ENCODE measurements at places on chromosomes 5 and 9. TPM values are rescaled to one million over a fixed set of nuclear protein-coding genes. Genes with fewer than 3 reads are reported as not detected.
A peak's percentile ranks its signal among the peaks of the same experiment; 100 is the strongest.

DNA sequence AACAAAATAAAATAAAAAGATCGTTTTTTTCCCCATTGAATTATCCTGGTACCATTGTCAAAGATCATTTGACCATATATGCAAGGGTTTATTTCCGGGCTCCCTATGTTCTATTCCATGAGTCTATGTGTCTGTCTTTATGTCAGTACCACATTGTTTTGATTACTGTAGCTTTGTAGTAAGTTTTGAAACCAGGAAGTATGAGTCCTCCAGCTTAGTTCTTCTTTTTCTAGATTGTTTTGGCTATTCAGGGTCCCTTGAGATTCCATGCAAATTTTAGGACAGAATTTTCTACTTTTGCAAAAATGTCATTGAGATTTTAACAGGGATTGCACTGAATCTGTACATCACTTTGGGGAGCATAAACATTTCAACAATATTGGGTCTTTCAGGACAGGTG lies 18.7 kb upstream of the EEIG1 start:
- peaks cover 10% of the 10 kb centered on the region for H3K4me1 ChIP-seq
- H3K36me3 ChIP-seq = no peaks in the 10 kb centered on the region
- H3K4me3 ChIP-seq = no peak overlapping the region

GRCh38 chr5:33310451-33310850 lies 130.3 kb upstream of the TARS1 start:
- DNase-seq = no peak
- H3K27me3 ChIP-seq = peaks cover 3% of the 10 kb centered on the region
- peaks cover 26% of the 10 kb centered on the region for H3K4me1 ChIP-seq

Gene SARDH
- total RNA-seq = 6.8 TPM

Gene GABRA1
- total RNA-seq = 1.8 TPM

DNA sequence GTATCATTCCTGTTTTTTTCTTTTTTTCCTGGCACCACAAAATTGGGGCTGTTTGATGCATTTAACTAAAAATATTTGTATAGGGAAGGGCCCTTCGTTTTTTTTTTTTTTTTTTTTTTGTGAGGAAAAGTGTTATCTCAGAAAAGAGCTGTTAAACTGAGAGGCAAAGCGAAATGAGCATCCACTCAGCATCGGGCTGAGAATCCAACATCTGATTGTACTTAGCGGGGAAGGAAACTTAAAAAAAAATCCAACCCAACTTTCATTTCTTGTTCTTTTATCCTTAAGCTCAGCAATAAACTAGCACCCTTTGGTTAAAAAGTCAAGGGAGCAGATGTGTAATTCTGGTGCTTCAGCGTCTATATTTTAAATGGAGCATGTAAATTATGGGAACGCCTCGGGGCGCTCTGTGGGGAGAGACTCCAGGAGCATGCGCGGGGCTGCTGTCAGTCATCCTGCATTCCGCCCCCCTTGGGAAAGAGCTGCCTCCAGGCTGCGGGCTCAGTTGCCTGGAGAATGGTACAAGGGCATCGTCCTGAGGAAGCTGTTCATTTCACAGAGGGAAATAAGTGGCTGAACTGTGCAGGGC lies 33.3 kb downstream of the DMRT2 start:
- peak; percentile 72 for DNase-seq
- H3K4me3 ChIP-seq = peak overlapping the region; percentile 78
- no peak overlapping the region for H3K27ac ChIP-seq
- H3K36me3 ChIP-seq = no peaks in the 10 kb centered on the region
- H3K4me1 ChIP-seq = peaks cover 7% of the 10 kb centered on the region

GRCh38 chr9:135275163-135275562 lies 187.7 kb downstream of the OLFM1 start:
- H3K36me3 ChIP-seq = no peaks in the 10 kb centered on the region
- peak overlapping the region; percentile 62 for H3K27ac ChIP-seq
- no peak overlapping the region for H3K4me3 ChIP-seq
- H3K27me3 ChIP-seq = peaks cover 36% of the 10 kb centered on the region

Gene LIFR
- total RNA-seq = 32.7 TPM

GRCh38 chr5:127092690-127093089 lies 19.4 kb upstream of the C5orf63 start:
- no peak overlapping the region for H3K27ac ChIP-seq
- no peaks in the 10 kb centered on the region for H3K36me3 ChIP-seq
- H3K4me3 ChIP-seq = no peak overlapping the region
- DNase-seq = no peak

DNA sequence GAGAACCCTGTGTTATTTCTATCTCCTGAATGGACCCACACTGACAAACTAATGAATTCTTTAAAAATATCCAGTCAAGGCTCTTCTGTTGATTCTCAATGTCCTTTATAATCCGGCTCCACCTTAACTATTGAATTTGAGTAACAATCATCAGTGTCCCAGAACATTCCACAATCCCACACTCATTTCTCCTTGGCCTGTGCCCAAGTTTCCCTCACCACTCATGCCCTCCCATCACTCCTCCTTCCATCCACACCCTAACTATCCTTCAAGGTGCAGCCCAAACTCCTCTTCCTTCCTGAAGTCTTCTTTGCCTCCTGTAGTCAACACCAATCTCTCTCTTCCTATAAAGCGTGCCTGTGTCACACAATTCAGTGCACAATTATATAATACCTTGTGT lies 106.1 kb downstream of the NUDT12 start:
- no peak overlapping the region for H3K4me3 ChIP-seq
- no peak overlapping the region for H3K27ac ChIP-seq
- H3K27me3 ChIP-seq = no peaks in the 10 kb centered on the region

DNA sequence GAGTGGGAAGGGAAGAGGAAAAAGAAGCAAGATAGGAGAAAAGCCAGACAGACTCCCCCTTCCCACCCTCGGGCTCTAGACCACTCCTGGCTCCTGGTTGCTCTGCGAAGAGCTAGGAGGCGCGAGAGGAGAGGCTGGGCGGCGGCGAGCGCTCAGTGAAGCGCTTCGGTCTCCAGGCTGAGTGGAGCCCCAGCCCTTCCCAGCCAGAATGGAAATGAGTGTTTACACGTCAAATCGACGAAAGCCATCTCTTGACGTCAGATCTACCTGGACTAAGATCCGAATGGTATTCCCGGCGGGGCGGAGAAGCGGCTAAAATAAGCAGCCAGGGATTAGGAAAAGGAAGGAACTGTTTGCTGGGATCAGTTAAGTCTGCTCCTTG lies at the start of gene PCSK1:
Gene PCSK1 (minus strand): TSS at position 183 of the 382 bp plus-strand sequence. CDS start 206 bp downstream, outside the sequence.
- H3K4me3 ChIP-seq = peak within 1 kb of the TSS; percentile 79
- H3K27me3 ChIP-seq = peaks cover 84% of the 10 kb centered on the region
- peak within 1 kb of the TSS; percentile 52 for H3K27ac ChIP-seq
- peaks cover 5% of the 10 kb centered on the region for H3K4me1 ChIP-seq
- DNase-seq = no peak
- no peaks in the 10 kb centered on the region for H3K36me3 ChIP-seq

DNA sequence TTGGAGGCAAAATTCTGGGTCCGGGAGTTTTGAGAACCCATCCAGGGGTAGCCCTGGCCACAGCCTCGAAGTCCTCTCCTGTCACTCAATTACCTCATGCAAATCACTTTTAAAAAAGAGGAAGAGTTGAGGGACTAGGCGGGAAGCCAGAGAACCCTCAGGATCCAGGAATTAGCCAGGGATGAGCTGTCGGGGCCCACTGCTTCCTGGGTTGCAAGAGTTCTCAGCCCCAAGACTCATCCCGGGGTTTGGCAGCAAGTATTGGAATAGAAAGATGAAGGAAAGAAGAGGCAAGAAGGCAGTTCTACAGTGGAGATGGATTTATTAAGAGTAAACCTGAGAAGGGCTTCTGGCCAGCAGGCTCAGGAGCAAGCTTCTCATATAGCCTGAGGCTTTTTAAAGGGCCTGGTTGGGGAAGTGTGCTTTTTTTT lies 25.6 kb downstream of the C9orf50 start:
- H3K27me3 ChIP-seq = no peaks in the 10 kb centered on the region
- peak overlapping the region; percentile 57 for H3K4me3 ChIP-seq
- H3K36me3 ChIP-seq = no peaks in the 10 kb centered on the region
- H3K27ac ChIP-seq = peak overlapping the region; percentile 32
- DNase-seq = no peak

GRCh38 chr5:107381189-107381856 lies 289.4 kb downstream of the EFNA5 start:
- H3K36me3 ChIP-seq = peaks cover 37% of the 10 kb centered on the region
- no peak overlapping the region for H3K4me3 ChIP-seq
- peaks cover 18% of the 10 kb centered on the region for H3K4me1 ChIP-seq
- H3K27me3 ChIP-seq = no peaks in the 10 kb centered on the region
- no peak for DNase-seq

Gene ISOC1
- total RNA-seq = 30.0 TPM

Gene SH2D3C
- total RNA-seq = 1.6 TPM

- no peak overlapping the region for H3K4me3 ChIP-seq
- H3K27ac ChIP-seq = no peak overlapping the region
- no peaks in the 10 kb centered on the region for H3K4me1 ChIP-seq
- H3K36me3 ChIP-seq = no peaks in the 10 kb centered on the region
- DNase-seq = no peak
These were observed 191.2 kb downstream of the DAB2IP start for GRCh38 chr9:121842612-121842978.

Gene WWC1
- 183 TPM for total RNA-seq

Gene ZNF608
- 37.4 TPM for total RNA-seq

- H3K4me1 ChIP-seq = peaks cover 14% of the 10 kb centered on the region
- DNase-seq = no peak
- no peak overlapping the region for H3K27ac ChIP-seq
- no peak overlapping the region for H3K4me3 ChIP-seq
These were observed 1.6 kb upstream of the ASPN start for GRCh38 chr9:92483627-92484545.

Gene AGXT2
- total RNA-seq = not detected

DNA sequence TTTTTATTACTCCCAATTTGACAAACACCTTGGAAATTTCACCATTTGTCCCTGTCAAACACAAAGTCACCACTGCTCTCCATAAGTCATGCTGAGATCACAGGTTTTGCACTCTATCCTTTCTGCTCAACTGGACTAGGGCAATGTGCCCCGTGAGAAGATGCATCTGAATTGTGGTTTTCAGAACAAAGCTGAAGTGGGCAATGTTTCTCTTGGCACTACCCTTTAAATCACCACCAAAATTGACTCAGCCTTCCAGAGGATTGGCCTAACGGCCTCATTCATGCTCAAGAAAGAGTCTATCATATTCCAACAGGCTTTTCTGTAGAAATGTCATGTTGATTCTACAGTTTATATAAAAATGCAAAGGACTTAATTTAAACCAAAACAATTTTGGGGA lies 81.0 kb upstream of the TRIO start:
- no peaks in the 10 kb centered on the region for H3K27me3 ChIP-seq
- no peak overlapping the region for H3K27ac ChIP-seq
- H3K4me1 ChIP-seq = no peaks in the 10 kb centered on the region
- H3K36me3 ChIP-seq = no peaks in the 10 kb centered on the region

Gene NRG2
- total RNA-seq = 1.4 TPM

- no peak for DNase-seq
- no peaks in the 10 kb centered on the region for H3K36me3 ChIP-seq
- H3K4me1 ChIP-seq = no peaks in the 10 kb centered on the region
- no peak overlapping the region for H3K27ac ChIP-seq
These were observed 761.4 kb upstream of the TYRP1 start for GRCh38 chr9:11931751-11932150.

Gene TSLP
- total RNA-seq = not detected

Data from type B pancreatic cell (in vitro differentiated cells).